Effector memory CD4-positive, alpha-beta T cell (primary cell): ENCODE measurements at places on chromosomes 3 and 15.

DNA sequence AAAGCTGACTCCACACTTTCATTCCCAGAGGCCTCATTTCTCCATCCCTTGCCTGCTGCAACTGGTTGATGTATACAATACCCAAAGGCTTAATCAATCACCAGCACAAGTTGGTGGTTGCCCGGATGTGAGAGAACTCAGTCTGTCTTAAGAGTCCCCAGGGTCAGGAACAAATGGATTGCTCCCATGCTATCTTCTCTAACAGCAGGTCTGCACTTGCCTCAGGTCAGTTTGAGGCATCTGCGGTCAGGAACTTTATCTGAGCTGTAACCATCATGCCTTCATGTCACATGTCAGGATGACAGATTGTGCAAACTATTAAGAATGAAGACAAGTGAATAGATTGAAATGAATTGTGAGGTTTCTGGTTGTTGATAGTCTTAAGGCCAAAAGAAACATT lies 56.1 kb downstream of the BFSP2 start:
- no peak for DNase-seq
- H3K27me3 ChIP-seq = no peaks in the 10 kb centered on the region
- no peaks in the 10 kb centered on the region for H3K36me3 ChIP-seq
- no peak overlapping the region for H3K4me3 ChIP-seq

DNA sequence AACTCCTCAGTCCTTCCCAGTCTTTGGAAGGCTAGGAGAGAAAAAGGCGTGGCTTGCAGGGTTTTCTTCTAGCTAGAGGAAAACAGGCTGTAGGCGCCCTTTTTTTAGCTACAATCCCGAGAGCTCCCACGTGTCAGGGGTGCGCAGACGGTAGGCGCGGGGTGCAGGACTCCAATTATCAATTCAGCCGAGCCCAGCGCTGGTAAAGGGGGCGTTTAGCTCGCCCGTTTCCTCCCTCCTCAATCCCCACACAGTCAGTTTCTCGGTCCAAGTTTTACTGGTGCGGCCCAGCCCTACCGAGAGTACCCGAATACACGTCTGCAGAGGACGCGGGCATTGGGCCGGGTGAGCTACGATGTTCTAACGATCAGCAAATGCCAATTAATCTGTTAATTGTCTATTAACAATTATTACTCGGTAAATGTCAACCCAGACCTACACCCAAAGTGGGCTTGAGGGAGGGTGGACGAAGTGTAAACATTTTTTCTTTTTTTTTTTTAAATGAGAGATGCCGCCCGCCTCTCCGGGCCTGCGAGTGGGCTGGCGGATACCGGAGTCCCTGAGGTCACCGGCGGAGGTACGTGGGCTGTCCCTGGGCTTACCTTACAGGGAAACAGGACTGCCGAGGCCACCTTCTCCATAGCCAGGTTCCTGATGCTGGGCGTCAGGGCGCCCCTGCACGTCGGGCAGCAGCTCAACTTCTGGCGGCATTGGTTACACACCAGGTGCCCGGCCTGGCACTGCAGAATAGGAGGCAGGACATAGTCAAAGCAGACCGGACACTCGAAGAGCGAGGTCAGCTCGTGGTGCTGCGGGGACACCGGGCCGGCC lies 923 bp downstream of the SIAH2 start:
- H3K4me3 ChIP-seq = peak overlapping the region; percentile 86
- no peak for DNase-seq
- no peaks in the 10 kb centered on the region for H3K36me3 ChIP-seq

DNA sequence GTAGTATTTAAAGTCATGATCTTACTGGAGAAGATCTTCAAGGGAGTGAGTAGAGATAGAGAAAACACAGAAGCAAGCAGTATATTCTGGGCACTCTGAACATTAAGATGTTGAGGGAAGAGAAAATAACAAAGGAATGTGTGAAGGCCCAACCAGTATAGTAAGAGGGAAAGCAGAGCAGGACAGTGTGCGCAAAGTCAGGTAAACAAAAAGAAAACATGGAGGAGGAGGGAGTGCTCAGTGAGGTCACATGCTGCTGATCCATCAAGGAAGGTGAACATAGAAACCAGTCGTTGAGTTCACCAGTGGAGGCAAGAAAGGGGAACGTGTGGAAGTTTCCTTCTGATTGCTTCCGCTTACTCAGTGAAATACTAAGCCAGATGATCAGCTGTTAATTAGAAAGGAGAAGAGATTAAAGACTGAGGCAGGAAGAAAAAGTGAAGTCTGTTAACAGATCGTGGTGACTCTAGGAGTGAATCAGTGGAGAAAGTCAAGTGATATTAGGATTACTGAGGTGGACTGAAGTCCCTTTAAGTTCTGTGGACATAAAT lies 47.2 kb downstream of the OPA1 start:
- no peak overlapping the region for H3K27ac ChIP-seq
- DNase-seq = no peak
- no peaks in the 10 kb centered on the region for H3K4me1 ChIP-seq
- H3K27me3 ChIP-seq = no peaks in the 10 kb centered on the region

GRCh38 chr3:43268636-43269035 lies 17.7 kb upstream of the SNRK start:
- no peaks in the 10 kb centered on the region for H3K4me1 ChIP-seq
- H3K27ac ChIP-seq = no peak overlapping the region
- H3K4me3 ChIP-seq = no peak overlapping the region
- H3K36me3 ChIP-seq = no peaks in the 10 kb centered on the region
- no peak for DNase-seq

- no peak for DNase-seq
- H3K4me3 ChIP-seq = no peak overlapping the region
- no peak overlapping the region for H3K27ac ChIP-seq
- no peaks in the 10 kb centered on the region for H3K36me3 ChIP-seq
- no peaks in the 10 kb centered on the region for H3K27me3 ChIP-seq
These were observed 13.4 kb upstream of the SYNPR start for GRCh38 chr3:63264716-63265115.

GRCh38 chr15:36903922-36904556 lies 196.3 kb downstream of the MEIS2 start:
- no peaks in the 10 kb centered on the region for H3K36me3 ChIP-seq
- no peak overlapping the region for H3K4me3 ChIP-seq
- H3K27me3 ChIP-seq = peaks cover 2% of the 10 kb centered on the region
- H3K27ac ChIP-seq = no peak overlapping the region
- DNase-seq = no peak

DNA sequence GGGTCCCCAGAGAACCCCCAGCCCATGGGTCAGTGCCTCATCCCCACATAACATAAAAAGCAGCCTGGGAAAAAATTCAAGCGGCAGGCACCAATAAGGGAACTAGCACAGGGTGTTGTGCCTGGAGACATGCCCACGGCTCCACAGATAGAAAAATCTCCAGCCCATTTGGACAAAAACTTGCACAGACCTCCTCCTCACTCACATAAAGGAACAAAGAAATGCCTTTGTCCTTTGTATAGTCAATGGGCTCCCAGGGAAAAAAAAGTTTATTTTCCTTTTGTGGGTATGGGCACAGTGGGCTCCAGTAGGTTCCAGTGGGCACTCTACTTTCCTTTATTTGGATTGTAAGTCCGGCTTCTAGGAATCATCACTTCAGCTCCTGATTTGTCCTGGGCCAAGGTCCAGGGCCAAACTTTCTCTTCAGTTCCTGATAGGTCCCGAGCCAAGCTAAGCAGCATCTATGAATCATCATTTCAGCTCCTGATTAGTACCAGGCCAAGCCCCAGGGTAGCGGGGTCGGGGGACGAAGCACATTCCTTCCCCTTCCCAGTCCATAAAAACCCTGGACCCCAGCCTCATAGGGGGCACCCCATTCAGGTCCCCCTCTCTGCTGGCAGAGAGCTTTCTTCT lies 1.6 kb upstream of the DNAH12 start:
- H3K4me3 ChIP-seq = no peak overlapping the region
- H3K27me3 ChIP-seq = no peaks in the 10 kb centered on the region
- DNase-seq = no peak

GRCh38 chr3:42501681-42502428 lies 588 bp upstream of the VIPR1 start:
- H3K27ac ChIP-seq = peak overlapping the region; percentile 71
- no peaks in the 10 kb centered on the region for H3K27me3 ChIP-seq
- no peaks in the 10 kb centered on the region for H3K36me3 ChIP-seq
- peaks cover 22% of the 10 kb centered on the region for H3K4me1 ChIP-seq

GRCh38 chr15:77181305-77182074 lies 110.6 kb upstream of the TSPAN3 start:
- no peaks in the 10 kb centered on the region for H3K27me3 ChIP-seq
- no peak overlapping the region for H3K27ac ChIP-seq
- H3K36me3 ChIP-seq = no peaks in the 10 kb centered on the region
- no peak overlapping the region for H3K4me3 ChIP-seq

DNA sequence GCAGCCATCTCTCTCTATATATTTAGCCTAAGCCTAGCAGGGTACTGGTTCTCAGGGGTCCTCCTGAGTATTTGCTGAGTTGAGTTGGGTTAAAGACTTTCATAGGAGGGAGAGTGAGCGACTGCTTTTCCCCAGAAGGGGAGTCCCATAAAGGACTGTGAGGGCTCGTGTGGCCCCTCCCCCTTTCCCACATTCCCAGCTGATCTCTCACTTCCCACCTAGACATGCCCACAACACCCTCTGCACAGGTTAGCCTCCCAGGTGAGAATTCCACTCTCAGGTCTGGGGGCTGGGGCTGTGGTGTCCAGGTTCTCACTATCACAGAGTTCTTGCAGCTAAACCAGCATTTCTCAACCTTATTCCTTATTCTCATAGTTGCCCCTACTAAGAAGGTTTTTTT lies 15.8 kb downstream of the EPHB1 start:
- no peak overlapping the region for H3K27ac ChIP-seq
- H3K4me1 ChIP-seq = no peaks in the 10 kb centered on the region
- no peak for DNase-seq
- no peak overlapping the region for H3K4me3 ChIP-seq
- no peaks in the 10 kb centered on the region for H3K27me3 ChIP-seq

DNA sequence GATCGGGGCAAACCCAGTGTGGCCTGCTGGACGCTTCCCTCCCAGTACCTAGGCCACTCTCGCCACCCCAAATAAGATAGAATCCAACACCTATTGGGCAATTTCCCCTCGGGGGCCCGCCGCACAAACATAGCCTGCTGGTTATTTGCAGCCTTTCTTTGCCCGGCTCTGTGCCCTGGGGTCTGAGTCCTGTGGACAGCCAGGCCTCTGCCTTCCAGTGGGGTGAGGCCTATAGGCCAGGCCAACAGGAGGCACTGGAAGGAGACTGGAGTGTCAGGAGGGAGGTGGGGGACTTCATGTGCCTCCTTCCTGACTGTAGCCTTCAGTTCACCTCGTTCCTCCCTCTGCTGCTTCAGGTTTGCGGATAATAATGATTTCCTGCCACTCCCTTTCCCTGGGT lies 47.4 kb upstream of the LDHAL6B start:
- no peaks in the 10 kb centered on the region for H3K36me3 ChIP-seq
- no peaks in the 10 kb centered on the region for H3K4me1 ChIP-seq
- no peak for DNase-seq
- H3K4me3 ChIP-seq = no peak overlapping the region

DNA sequence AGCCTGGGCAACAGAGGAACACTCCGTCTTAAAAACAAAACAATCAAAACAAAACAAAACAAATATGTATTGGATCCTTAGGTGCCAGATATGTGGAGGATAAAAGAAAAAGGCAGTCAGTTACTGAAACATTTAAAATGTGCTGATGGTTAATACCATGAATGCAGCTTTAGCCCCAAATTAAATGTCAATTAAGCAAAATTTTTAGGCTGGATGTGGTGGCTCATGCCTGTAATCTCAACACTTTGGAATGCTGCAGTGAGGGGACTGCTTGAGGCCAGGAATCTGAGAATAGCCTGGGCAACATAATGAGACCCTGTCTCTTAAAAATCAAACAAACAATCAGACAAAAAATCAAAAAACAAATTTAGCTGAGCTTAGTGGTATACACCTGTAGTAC lies 8.5 kb upstream of the CHMP2B start:
- no peaks in the 10 kb centered on the region for H3K4me1 ChIP-seq
- H3K36me3 ChIP-seq = no peaks in the 10 kb centered on the region
- no peak for DNase-seq
- no peak overlapping the region for H3K27ac ChIP-seq

DNA sequence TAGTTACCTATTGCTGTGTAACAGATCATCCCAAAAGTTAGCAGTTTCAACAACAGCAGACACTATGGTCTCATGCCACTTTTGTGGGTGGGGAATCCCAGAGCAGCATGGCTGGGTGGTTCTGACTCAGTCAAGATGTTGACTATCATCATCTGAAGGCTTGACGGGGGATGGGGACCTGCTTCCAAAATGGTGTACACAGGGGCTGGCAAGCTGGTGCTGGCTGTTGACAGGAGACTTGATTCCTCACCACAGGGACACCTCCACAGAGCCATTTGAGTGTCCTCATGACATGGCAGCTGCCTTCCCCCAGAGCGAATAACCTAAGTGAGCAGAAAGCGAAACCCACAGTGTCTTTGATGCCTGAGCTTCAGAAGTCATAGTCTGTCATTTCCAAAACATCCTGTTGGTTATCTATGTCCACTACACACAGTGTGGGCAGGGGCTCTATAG lies 19.1 kb downstream of the DNAJB8 start:
- no peak overlapping the region for H3K27ac ChIP-seq
- H3K27me3 ChIP-seq = no peaks in the 10 kb centered on the region
- no peak for DNase-seq
